ENCODE measurements at places on chromosomes 3 and 15. TPM values are rescaled to one million over a fixed set of nuclear protein-coding genes. Genes with fewer than 3 reads are reported as not detected.

The OR5K2 gene
- total RNA-seq = not detected

The UQCC5 gene
- total RNA-seq = 12.9 TPM

The ESYT3 gene
- total RNA-seq = not detected

The NANOGP8 gene
- not detected for total RNA-seq

The PIF1 gene
- total RNA-seq = 0.88 TPM

The ZBTB20 gene
- 56.7 TPM for total RNA-seq

DNA sequence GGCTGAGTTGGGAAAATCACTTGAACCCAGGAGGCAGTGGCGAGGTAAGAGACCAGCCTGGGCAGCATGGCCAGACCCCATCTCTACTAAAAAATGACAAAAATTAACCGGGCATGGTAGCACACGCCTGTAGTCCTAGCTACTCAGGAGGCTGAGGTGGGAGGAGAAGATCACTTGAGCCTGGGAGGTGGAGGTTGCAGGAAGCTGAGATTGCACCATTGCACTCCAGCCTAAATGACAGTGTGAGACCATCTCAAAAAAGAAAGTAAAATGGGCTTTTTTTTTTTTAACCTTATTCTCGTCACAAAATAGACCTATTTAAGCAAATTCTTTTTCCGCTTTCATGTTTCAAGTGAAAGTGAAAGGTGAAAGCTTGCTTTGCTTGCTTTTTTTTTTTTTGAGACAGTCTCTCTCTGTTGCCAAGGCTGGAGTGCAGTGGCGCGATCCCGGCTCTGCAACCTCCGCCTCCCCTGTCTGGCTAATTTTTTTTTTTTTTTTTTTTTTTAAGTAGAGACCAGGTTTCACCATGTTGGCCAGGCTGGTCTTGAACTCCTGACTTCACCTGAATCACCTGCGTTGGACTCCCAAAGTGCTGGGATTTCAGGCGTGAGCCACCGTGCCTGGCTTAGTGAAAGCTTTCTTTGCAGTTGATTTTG is 3.6 kb downstream of the PDIA3 start:
- DNase-seq = no peak
- H3K4me3 ChIP-seq = peak overlapping the region; percentile 44
- H3K36me3 ChIP-seq = no peaks in the 10 kb centered on the region
- peaks cover 55% of the 10 kb centered on the region for H3K4me1 ChIP-seq
- H3K27me3 ChIP-seq = no peaks in the 10 kb centered on the region
- peak overlapping the region; percentile 80 for H3K27ac ChIP-seq

- no peaks in the 10 kb centered on the region for H3K36me3 ChIP-seq
- H3K27ac ChIP-seq = no peak overlapping the region
- H3K4me3 ChIP-seq = no peak overlapping the region
- no peak for DNase-seq
Measured at GRCh38 chr3:25495726-25496253, 67.7 kb downstream of the RARB start.

GRCh38 chr15:68704496-68705021 is 116.1 kb downstream of the ANP32A start:
- no peaks in the 10 kb centered on the region for H3K36me3 ChIP-seq
- DNase-seq = no peak
- H3K27ac ChIP-seq = no peak overlapping the region
- no peak overlapping the region for H3K4me3 ChIP-seq

- no peak overlapping the region for H3K4me3 ChIP-seq
- no peaks in the 10 kb centered on the region for H3K27me3 ChIP-seq
- H3K4me1 ChIP-seq = no peaks in the 10 kb centered on the region
- no peak overlapping the region for H3K27ac ChIP-seq
- no peaks in the 10 kb centered on the region for H3K36me3 ChIP-seq
Measured at GRCh38 chr3:64354221-64354620, 129.0 kb upstream of the PRICKLE2 start.

DNA sequence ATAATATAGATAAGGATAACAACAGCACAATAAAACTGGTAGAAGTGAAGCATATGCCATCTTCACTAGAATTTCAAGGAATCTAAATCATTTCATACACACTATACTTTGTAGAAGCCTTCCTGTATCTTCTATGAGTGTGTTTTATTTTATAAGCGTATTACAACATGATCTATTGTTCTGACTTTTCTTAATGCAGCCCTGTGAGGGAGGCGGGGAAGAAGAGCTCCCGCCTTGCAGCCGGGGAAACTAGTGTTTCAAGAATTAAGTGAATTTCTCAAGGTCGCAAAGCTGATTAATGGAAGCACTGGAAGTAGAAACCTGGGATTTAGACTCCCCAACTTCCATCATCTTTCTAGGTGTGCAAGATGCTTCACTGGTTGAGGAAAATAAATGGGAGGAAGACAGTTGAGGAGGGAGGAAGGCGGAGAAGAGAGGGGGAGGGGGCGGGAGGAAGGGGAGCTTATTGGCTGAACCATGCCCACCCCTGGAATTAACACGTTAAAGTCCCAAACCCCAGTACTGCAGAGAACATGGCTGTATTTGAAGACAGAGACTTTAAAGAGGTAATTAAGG is 32.9 kb downstream of the VGLL4 start:
- H3K4me1 ChIP-seq = peaks cover 12% of the 10 kb centered on the region
- no peak overlapping the region for H3K4me3 ChIP-seq
- H3K36me3 ChIP-seq = no peaks in the 10 kb centered on the region
- no peak for DNase-seq

DNA sequence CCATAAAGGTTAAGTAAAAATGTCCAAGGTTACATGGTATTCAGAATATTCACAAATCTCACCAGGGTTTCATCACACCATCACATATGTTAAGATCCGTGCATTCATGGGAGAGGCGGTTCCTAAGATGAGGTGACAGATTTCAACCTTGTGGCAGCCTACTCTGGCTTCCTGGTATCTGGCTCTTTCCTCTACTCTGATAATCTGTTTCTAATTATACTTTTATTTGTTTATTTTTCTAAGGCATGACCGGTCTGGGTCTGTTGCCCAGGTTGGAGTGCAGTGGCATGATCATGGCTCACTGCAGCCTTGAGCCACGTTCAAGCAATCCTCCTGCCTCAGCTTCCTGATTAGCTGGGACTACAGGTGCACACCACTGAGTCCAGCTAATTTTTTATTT is 34.4 kb downstream of the RAF1 start:
- no peak for DNase-seq
- H3K4me1 ChIP-seq = peaks cover 2% of the 10 kb centered on the region
- no peaks in the 10 kb centered on the region for H3K36me3 ChIP-seq
- H3K4me3 ChIP-seq = no peak overlapping the region
- H3K27me3 ChIP-seq = no peaks in the 10 kb centered on the region

DNA sequence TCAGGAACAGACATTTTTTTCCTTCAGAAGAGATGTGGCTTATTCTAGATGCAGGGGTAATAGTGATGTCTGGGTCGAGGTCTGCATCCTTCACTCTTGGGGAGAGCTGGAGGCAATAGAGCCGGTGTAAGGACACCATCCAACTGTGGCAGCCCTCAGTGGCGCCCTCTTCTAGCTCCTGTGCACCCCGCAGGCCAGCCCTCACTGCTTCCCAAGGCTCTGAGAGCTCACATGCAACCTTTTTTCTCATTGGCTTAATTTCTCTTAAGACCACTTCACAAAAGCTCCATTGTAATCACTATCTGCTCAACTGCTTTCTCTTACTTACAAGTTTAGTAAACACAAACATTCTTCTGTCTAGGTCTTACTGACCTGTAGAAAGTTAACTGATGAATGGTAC is 3.9 kb upstream of the VPS8 start:
- H3K4me3 ChIP-seq = no peak overlapping the region
- no peak for DNase-seq
- H3K27me3 ChIP-seq = no peaks in the 10 kb centered on the region

GRCh38 chr3:101701696-101702634 is 15.4 kb upstream of the RPL24 start:
- H3K4me3 ChIP-seq = no peak overlapping the region
- H3K27me3 ChIP-seq = no peaks in the 10 kb centered on the region
- H3K27ac ChIP-seq = no peak overlapping the region
- no peaks in the 10 kb centered on the region for H3K36me3 ChIP-seq

DNA sequence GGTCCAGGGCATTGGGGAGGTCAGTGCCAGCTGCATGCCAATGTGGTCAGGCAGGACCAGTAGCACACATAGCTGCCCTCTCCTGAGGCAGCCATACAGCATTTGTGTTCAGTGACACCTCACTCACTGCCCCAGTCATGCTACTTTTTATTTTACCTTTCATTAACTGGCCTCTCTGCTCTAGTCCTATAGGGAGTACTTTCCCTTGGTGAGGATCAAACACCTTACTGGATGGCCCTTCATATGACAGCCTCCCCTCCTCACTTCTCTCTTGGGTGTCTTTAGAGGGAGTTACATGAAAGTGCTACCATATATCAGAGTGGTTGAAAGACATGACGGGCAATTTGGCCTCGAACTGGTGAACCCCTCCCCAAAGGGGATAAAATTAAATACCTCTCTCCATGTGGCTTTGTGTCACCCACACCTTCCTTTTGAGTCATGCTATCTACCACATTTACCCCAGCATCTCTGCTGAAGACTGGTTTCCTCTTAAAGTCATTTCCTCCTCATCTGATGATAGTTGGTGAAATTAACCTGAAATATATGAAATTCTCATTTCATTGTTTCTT is 17.6 kb downstream of the RLBP1 start:
- no peaks in the 10 kb centered on the region for H3K27me3 ChIP-seq
- no peak overlapping the region for H3K27ac ChIP-seq
- no peak for DNase-seq

DNA sequence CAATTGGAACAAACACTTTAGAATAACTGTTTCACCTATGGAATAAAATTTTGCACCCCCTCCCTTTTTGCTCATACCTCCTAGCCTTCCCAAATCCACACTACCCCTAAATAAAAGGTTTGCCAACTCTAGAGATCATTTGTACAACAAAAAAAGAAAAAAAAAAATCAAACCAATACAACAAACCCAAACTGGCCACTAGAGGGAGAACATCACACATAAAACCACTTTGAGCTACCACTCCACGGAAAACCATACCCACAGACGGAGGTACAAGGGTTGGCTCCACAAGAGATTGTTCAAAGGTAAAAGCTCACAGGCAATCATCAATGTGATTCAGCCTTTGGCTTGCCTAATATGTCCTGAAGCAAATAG is 47.6 kb downstream of the SETMAR start:
- H3K4me1 ChIP-seq = no peaks in the 10 kb centered on the region
- peak; percentile 51 for DNase-seq
- H3K27ac ChIP-seq = peak overlapping the region; percentile 50
- no peak overlapping the region for H3K4me3 ChIP-seq

GRCh38 chr3:154018100-154018696 is 103.0 kb upstream of the ARHGEF26 start:
- no peak overlapping the region for H3K4me3 ChIP-seq
- no peaks in the 10 kb centered on the region for H3K4me1 ChIP-seq
- no peak overlapping the region for H3K27ac ChIP-seq
- DNase-seq = peak; percentile 4
- H3K36me3 ChIP-seq = no peaks in the 10 kb centered on the region

DNA sequence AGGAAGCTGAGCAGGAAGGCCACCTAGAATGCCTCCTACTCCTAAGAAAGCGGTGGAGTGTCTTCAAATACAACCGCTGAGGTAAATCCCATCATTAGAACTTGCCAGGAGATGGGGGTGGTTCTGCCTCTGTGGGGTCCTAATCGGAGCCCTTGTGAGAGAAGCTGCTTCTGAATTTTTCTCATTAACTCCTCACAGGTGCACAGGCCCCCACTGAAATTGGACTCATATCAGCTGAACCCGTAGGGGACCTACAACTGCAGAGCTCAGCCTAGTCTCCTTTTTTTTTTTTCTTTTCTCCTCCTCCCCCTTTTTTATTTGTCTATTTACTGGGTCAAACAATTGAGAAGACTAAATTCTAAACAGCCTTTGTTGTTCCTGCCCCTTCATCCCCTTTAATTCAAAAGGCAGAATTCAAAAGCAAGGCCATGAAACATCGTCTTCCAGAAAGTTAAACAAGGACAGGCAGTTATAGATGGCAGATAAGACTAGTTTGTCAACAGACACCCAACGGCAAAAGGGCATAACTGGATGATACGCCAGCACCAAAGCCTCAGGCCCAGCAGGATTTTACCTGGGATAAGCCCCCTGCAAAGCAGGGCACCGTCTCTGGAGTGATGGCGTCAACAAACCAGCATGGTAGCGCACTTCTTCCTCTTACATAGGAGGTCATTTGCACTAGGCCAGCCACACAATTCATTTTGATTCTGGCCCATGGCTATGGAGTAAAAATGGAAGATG is 213.7 kb upstream of the HES1 start:
- no peaks in the 10 kb centered on the region for H3K4me1 ChIP-seq
- H3K27ac ChIP-seq = no peak overlapping the region
- no peak overlapping the region for H3K4me3 ChIP-seq
- no peaks in the 10 kb centered on the region for H3K36me3 ChIP-seq

DNA sequence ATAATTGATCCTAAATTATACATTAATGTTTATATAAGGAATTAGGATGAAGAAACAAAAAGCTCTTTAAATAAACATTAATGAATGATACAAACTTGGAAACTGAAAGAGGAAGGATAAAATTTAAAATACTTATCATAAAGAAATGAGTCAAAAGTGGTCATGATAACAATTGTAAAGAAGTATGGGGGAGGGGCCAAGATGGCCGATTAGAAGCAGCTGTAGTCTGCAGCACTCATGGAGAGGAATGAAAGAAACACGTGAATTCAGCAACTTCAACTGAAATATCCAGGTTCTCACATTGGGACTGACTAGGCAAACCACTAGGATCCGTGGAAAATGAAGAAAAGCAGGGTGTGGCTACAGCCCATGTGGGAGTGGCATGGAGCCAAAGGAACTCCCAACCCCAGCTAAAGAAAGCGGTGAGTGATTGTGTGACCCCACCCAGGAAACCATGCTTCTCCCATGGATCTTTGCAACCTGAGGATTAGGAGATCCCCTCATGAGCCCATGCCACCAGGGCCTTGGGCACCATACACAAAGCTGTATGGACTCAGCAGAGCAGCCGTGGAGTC is 13.1 kb upstream of the CP start:
- H3K27ac ChIP-seq = no peak overlapping the region
- no peak for DNase-seq
- no peak overlapping the region for H3K4me3 ChIP-seq
- no peaks in the 10 kb centered on the region for H3K4me1 ChIP-seq
- no peaks in the 10 kb centered on the region for H3K36me3 ChIP-seq

DNA sequence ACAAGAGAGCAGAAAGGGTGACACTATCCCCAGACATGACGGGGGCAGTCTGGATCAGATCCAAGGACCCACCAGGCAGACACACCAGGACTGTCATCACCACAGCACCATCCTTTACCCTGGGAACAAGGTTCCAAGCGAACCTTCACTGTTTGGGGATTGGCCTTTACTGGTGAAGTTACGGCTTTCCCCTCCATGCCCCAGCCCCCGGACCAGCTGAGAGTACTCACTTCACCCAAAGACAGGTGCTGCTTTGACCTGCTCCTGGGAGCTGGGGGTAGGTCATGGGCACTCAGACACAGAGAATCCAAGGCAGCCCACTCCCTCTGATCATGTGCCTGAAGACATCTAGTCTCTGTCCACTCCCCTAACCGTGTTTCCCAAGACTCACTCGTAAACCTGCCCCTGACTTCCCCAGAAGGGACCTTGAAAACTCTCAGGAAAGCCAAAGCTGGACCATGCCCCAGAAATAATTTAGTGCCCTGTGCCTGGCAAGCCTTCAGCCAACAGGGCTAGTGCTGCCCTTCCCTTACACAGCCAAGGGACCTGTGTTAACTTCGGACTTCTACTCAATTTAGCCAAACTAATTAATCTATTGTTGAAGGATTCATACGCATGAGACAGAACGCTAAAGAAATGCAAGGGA is 2.8 kb downstream of the RRP9 start:
- no peak overlapping the region for H3K27ac ChIP-seq
- peaks cover 6% of the 10 kb centered on the region for H3K4me1 ChIP-seq
- peaks cover 52% of the 10 kb centered on the region for H3K36me3 ChIP-seq
- DNase-seq = no peak
- H3K4me3 ChIP-seq = no peak overlapping the region
- no peaks in the 10 kb centered on the region for H3K27me3 ChIP-seq

GRCh38 chr3:38152609-38153008 is 12.7 kb upstream of the OXSR1 start:
- no peaks in the 10 kb centered on the region for H3K4me1 ChIP-seq
- peak overlapping the region; percentile 2 for H3K27ac ChIP-seq
- DNase-seq = no peak
- no peak overlapping the region for H3K4me3 ChIP-seq
